ENCODE measurements at places on chromosomes 3 and 15.
A peak's percentile ranks its signal among the peaks of the same experiment; 100 is the strongest.

DNA sequence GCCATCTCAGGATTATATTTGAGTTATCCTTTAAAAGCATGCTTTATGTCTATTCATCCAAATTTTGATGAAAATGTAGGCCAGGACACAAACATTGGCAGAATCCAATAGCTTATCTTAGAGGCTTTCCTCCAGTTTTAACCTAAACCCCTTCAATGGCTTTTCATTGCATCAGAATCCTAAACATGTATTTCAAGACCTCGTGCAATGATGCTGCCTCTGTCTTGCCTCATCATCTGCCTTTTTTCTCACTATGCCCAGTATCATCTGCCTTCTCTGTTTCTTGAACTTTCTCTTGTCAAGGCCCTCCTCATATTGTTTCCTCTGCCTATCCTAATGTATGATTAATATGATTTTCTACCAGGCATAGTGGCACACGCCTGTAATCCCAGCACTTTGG lies 76.1 kb upstream of the MAP4 start:
- no peak for DNase-seq

DNA sequence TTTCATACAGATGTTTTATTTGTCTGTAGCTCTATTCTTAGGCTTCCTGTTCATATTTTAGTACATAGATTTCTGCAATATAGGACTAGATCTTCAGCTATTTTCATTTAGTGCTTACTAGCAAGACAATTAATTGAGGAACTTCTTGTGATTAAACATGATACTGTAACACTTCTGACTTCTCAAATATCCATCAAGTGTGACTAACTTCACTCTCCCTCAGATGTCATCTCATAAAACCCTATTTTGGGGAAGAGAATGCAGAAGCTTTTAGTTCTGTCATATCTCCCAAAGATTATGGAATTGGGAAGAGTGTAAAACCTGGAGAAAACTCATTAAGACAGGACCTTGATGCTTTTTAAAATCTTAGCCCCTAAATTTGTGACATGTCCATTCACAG lies 28.6 kb upstream of the GOLIM4 start:
- no peak for DNase-seq

DNA sequence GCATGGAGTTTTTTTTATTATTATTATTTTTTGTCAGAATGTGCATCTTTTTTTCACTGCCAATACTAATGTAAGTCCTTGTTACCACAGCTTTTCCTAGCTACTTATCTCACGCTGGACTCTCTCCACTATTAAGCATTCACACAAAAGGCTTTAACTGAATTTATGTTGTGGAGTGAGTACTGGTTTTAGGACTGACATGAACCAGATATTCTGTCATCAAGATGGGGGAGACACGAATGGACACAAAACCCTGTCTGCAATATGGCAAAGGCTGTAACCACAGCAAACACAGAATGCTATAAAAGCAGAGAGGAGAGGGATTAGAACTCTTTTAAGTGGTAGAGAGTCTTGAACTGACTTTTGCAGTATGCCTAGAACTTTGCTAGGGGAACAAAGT lies 592.2 kb upstream of the TBL1XR1 start:
- DNase-seq, result no peak

GRCh38 chr3:170154569-170155143 lies 26.9 kb downstream of the PHC3 start:
- DNase-seq, result no peak

- DNase-seq, result no peak
Observed at GRCh38 chr3:171328419-171329082, 131.7 kb downstream of the TNIK start.

GRCh38 chr3:141905129-141905528 lies 28.7 kb downstream of the ATP1B3 start:
- no peak for DNase-seq

DNA sequence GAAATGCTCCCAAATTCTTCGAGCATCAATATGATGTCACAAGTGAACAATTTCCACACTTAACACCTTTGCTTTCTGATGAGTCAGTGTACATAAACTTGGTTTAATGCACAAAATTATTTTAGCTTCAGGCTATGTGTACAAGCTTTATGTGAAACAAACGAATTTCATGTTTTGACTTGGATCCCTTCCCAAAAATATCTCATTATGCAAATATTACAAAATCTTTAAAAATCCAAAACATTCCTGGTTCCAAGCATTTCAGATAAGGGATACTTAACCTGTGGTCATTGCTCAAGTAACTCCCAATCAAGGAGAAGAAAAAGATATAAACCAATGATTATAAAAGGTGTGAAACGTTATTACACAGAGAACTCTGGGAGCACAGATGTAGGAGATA lies 25.2 kb downstream of the RAB5A start:
- DNase-seq, result no peak

- DNase-seq, result no peak
Observed at GRCh38 chr3:177978946-177979345, 557.3 kb upstream of the KCNMB2 start.

DNA sequence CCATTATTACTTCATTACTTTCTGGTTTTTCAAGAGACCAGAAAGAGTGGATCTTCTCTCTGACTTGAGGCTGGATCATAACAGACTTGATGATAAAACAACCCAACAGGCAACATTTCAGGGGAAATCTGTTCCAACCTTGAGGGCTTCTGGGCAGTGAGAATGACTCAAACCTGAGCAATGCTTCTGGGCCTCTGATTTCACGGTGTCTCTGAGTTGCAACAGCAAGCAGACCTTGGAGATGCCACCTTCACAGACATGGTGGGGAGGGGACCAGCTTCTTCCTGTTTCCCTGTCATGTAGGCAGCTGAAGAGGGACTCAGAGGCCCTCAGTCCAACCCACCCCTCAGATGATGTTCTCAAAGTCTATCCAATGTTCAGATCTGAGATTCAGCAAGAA lies 104.0 kb downstream of the ABHD5 start:
- no peak for DNase-seq

- DNase-seq, result no peak
Observed at GRCh38 chr3:158801201-158801600, 653 bp upstream of the MFSD1 start.

- DNase-seq, result no peak
Observed at GRCh38 chr3:153901152-153901551, 220.0 kb upstream of the ARHGEF26 start.

- no peak for DNase-seq
Observed at GRCh38 chr15:99250001-99250400, 620 bp upstream of the TTC23 start.

DNA sequence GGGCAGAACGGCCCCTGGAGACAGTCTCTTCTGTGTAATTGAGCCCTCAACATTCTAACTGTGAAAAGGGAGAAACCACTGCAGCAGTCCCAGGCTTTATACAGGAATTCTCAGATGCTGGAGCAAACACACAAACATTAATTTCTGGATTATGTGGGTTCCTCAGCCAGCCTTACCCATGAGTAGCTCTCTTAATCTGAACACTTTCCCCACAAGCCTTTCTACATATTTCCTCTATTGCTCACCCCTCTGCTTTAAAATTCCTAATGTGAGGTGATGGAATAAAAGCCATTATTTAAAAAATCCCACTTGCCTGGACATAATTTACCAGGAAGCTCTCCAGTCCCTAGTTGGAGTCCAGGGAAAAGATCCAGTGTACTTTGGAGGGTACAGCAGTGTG lies 139.0 kb downstream of the CTNNB1 start:
- DNase-seq, result no peak

DNA sequence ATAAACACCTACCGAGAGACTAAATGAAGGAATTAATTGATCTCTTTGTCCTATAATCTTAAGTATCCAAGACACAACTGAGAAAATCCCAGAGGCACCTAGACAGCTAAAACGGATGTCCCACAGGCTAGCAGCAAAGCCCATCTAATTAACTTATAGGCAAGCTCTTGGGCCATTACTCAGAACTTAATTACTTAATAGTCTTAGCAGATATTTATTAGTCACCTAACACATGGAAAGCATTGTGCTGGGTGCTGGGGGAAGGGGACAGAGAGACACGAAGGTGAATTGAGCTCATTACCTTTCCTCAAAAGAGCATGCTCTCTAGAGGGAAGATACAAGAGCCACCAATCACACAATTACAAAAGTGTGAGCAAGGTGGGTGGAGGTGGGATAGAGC lies 189.8 kb upstream of the PROK2 start:
- DNase-seq, result no peak

- peak; percentile 92 for DNase-seq
Observed at GRCh38 chr3:126208606-126209256, 28.3 kb upstream of the ALDH1L1 start.

- DNase-seq, result no peak
Observed at GRCh38 chr3:184345317-184346144, 8.1 kb downstream of the FAM131A start.

DNA sequence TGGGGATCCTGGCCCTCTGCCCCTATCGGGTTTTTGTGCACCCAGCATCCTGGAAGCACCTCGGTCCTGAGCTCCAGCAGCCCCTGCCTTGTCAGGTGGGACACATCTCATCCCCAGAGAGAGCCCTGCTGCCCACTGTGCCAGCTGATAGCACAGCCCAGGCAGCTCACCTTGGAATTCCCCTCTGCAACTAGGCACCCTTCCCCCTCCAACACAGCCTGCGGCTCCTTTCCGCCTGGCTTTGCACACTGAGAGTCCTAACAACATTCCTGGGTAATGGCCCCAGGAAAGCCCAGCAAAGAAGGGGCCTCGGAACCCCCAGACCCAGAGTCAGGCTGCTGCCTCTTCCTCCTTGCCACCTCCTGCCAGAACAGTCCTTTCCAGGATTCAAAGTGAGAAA lies 5.9 kb downstream of the HCN4 start:
- DNase-seq, result no peak

DNA sequence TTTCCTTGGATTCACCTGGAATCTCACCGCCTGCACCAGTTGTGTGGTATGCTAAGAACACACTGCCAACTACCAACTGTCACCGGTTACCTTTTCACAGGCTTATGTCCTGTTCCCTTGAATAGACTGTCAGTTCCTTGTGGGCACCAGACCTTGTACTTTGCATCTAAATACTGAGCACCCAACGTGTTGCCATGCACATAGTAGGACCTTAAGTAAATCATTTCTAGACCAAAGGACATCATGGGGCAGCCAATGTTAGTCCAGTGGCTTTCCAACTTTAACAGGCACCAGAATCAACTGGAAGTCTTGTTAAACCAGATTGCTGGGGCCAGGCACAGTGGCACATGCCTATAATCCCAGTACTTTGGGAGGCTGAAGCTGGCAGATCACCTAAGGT lies 1.2 kb upstream of the RPAP1 start:
- DNase-seq, result no peak

GRCh38 chr3:153768561-153769469 lies 352.4 kb upstream of the ARHGEF26 start:
- no peak for DNase-seq

DNA sequence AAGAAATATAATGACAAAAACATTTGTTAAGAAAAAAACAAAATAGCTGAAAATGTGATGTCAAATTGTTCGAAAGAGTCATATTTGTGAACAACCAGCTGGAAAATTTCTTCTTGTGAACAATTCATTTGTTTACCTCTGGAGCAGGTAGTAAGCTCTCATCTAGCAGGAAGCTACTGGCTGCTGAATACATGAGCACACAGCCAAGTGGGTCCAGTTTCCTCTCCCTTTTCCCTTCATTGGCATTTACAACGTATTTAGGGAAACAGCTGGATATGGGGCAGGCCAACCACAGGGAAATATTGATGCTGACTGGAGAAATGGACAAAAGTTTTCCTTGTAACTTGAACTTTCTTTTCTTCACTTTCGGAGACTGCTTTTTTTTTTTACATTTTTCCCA lies 1354.7 kb upstream of the EPHA6 start:
- DNase-seq, result no peak

GRCh38 chr3:113825090-113825489 lies 13.5 kb upstream of the GRAMD1C start:
- no peak for DNase-seq

- DNase-seq, result no peak
Observed at GRCh38 chr15:85475317-85475701, 94.9 kb downstream of the AKAP13 start.

DNA sequence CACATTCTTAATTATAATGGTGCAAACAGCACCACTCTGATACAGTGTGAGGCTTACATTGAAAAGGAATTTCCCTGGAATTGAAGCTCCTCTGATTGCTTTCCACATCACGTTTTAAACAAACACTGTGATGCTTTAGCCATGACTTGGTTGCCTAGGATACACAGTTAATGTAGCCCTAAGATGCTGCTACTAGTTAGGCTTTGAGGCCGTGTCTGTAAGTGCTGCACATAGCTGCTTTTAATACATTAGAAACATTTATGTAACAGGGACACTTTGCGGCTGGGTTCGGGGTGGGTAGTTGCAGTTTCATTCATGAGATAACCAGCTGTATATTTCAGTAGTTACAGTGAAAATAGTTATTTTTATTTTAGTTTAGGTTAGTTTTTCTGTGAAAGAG lies 334.7 kb downstream of the NLGN1 start:
- DNase-seq, result no peak

DNA sequence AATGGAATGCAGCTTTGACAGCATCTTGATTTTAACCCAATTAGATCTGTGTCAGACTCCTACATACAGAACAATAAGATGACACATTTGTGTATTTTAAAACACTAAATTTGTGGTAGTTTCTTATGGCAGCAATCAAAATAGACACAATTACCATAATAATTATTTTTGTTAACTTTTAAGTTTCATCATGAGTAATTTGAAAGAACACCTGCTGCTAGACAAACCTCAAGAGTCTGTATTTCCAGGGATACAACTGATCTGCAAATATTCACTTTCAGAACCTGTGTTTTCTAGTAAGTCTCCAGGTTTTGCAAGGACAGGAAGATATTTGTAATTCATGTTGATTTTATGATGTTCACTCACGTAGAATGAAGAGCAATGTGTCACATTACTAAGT lies 736.8 kb downstream of the DIPK2A start:
- DNase-seq, result no peak

DNA sequence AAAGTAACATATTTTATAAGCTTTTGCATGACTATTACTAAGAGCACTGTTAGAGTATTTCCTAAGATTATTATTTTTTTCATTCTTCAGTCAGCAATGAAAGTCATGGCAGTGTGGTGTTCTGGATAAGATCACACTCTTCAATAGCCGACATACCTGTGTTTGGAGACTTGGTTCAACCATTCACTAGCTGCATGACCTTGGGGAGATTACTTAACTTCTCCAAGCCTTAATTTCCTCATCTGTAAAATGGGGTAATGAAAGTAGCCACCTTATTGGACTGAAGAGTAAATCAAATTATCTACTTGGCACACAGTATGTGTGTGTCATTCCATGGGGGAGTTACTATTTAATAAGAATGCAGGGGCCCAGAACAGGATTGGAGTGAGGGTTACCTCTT lies 24.5 kb upstream of the PCOLCE2 start:
- DNase-seq, result no peak

- no peak for DNase-seq
Observed at GRCh38 chr15:88312941-88313579, 56.5 kb upstream of the NTRK3 start.

- no peak for DNase-seq
Observed at GRCh38 chr15:71494563-71495397, 315.6 kb upstream of the NR2E3 start.
